Suppressor macrophage treated with lipopolysaccharide for 4 hours (primary cell): ENCODE measurements at places on chromosomes 3 and 15.
A peak's percentile ranks its signal among the peaks of the same experiment; 100 is the strongest.

- no peak for DNase-seq
Observed at GRCh38 chr3:186381424-186382216, 19.6 kb upstream of the DGKG start.

DNA sequence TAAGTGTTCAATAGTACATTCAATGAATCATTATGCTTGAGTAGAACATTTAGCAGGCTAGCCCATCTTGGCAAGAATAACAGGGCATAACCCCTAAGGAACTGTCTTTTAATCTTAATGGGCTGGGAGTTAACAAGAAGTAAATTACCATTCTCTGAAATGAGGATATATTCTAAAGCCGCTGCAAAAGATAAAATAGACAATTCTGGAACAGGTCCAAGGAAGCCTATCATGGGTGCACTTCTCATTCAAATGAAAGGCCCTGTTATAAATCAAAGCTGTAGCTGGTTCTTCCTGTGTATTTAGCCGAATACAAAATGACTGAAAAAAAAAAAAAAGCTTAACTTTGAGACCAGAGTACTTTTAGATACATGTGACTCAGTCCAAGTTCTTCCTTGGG is 15.6 kb downstream of the MTHFS start:
- no peak for DNase-seq

GRCh38 chr3:30577788-30578187 is 28.6 kb upstream of the TGFBR2 start:
- DNase-seq = no peak

GRCh38 chr3:49093853-49094767 is at the start of gene QRICH1:
Gene QRICH1, minus strand, starts transcription at chr3:49094071. Its CDS starts 17,054 bp downstream, at chr3:49077017.
- peak; percentile 99 for DNase-seq

DNA sequence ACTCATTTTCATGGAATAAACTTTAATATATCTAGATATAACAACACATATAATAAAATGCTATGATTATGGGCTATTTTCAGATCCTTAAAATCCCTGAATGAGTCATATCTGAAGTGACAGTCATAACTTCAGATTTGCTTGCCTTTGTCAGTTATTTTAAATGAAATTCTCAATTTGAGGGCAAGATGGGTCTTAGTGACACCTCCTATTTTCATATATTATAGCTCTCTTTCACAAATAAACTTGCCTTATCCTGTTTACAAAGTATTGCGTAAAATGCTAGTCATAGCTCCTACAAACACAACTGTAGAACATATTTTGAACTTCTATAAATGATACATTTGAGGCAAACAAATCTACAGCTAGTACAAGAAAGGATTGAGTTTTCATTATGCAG is 6.2 kb upstream of the THRB start:
- no peak for DNase-seq
